ENCODE measurements at places on chromosomes 13 and 19. TPM values are rescaled to one million over a fixed set of nuclear protein-coding genes. Genes with fewer than 3 reads are reported as not detected.

The FCHO1 gene
- total RNA-seq = 38.7 TPM

The CHAMP1 gene
- 46.2 TPM for total RNA-seq

The TMC4 gene
- total RNA-seq = not detected

The CBARP gene
- total RNA-seq = 0.33 TPM

The YJEFN3 gene
- 5.7 TPM for total RNA-seq

The RNF17 gene
- not detected for total RNA-seq

The LIM2 gene
- not detected for total RNA-seq

The WDR87 gene
- total RNA-seq = not detected

DNA sequence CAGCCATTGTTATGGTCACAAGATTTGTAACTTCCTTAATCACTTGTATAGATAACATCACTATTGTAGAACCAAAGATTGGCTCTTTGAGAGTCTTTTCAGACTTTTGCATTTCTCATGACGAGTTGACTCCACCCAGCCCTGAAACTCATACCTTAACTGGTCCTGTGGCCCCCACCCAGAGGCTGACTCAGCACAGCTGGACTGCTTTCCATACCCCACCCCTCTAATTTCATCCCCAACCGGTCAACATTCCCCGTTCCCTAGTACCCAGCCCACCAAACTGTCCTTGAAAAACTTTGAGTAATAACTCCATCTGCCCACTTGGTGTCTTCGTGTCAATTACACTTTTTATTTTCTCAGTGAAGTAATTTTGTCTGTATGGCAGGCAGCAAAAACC is 32.1 kb upstream of the SLITRK1 start:
- no peak for DNase-seq

DNA sequence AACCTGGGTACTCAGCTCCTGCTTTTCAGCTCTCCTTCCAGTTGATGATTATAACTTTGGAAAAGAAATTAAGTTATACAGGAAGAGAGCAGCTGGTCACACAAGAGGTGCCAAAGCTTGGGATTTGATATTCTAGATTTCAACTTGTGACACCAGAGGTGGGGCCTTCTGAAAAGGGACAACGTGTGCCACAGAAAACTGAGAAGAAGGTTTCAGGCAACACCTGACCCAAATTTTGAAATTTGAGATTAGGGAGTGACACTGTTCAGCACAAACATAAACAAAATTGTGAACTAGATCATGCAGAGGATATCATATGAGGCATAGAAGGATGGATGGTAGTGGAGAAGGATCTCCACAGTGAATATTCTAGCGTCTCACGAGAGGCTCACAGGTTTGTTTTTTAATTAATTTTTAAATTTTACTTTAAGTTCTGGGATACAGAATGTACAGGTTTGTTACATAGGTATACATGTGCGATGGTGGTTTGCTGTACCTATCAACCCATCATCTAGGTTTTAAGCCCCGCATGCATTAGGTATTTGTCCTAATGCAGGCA is 379.7 kb downstream of the ENOX1 start:
- DNase-seq = no peak

DNA sequence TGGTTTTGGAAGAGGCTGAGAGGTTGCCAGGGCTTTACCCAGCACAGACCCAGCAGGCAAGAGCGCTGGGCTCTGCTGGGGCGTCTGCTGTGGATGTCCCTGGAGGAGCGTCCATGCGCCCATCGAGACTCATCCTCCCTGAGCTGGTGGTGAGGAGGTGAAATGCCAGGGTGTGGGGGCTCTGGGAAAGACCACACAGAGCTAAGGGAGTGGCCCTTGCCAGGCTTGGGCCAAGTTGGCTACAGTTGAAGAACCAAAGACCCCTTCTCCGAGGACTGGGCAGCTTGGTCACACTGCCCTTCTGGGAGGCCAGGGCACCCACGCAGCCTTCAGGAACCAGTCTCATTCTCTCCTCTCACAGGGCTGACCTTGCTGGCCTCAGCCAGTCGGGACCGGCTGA is 24.6 kb upstream of the OVOL3 start:
- DNase-seq = no peak

DNA sequence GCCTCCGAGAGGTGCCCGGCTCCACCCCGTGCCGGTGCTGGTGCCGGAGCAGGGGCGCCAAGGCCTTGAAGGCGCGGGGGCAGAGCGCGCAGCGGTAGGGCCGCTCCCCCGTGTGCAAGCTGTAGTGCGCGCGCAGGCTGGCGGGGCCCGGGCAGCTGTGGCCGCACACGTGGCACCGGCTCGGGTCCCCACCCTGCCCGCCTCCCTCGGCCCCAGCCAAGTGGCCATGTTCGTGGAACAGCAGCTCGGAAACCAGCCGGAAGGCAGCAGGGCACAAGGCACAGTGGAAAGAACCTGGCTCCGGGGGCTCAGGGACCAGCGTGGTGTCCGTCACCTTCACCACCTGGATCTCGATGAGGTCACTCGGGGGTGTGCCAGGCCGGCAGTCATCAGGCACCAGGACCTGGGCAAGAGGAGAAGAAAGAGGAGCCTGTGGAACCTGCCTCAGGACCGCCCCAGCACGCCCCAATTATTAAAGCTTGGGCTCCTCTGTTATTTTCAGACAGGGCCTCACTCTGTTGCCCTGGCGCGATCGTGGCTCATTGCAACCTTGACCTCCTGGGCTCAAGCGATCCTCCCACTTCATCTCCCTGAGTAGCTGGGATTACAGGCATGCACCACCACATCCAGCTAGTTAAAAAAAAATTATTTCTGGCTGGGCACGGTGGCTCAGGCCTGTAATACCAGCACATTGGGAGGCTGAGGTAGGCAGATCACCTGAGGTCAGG is 2.0 kb downstream of the ZNF784 start:
- DNase-seq = no peak

DNA sequence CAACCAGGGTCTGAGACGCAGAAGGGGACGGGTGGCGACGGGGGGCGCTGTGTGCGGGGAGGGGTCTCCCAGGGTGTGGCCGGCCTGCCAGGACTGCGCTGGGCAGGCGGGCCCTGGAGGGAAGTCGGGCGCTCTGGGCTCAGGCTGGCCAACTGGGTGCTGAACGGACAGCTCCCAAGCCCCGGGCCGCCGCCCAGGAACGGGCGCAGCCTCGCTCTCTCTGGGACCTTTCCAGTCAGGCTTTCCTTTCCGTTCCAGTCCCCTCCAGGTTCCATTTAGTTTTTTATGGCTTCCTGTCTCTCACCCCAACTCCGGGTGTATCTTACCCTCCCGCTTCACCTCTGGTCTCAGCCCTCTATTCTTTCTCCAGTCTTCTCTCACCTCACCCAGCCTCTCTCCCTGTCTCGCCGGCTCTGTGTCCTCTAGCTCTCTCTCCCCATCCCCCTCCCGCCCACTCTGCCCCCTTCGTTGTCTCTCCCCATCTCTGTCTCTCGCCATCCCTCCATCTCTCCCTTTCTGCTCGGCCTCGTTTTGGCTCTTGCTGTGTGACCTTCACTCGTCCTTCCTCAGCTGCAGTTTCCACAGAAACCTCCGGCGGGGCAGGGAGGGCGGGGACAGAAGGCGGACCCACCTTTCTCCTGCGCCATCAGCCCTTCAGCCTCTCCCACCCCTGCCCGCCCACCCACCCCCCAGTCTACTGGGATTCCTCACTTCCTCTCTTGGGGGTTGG is 3.3 kb upstream of the ATP1A3 start:
- peak; percentile 58 for DNase-seq

- peak; percentile 51 for DNase-seq
Observed at GRCh38 chr19:1130771-1131717, 27.2 kb downstream of the GPX4 start.

- peak; percentile 52 for DNase-seq
Observed at GRCh38 chr19:39448271-39448670, 2.9 kb downstream of the SUPT5H start.

- no peak for DNase-seq
Observed at GRCh38 chr13:75426421-75426820, 55.5 kb downstream of the TBC1D4 start.

- peak; percentile 13 for DNase-seq
Observed at GRCh38 chr19:45340899-45341453, 426 bp downstream of the KLC3 start.

DNA sequence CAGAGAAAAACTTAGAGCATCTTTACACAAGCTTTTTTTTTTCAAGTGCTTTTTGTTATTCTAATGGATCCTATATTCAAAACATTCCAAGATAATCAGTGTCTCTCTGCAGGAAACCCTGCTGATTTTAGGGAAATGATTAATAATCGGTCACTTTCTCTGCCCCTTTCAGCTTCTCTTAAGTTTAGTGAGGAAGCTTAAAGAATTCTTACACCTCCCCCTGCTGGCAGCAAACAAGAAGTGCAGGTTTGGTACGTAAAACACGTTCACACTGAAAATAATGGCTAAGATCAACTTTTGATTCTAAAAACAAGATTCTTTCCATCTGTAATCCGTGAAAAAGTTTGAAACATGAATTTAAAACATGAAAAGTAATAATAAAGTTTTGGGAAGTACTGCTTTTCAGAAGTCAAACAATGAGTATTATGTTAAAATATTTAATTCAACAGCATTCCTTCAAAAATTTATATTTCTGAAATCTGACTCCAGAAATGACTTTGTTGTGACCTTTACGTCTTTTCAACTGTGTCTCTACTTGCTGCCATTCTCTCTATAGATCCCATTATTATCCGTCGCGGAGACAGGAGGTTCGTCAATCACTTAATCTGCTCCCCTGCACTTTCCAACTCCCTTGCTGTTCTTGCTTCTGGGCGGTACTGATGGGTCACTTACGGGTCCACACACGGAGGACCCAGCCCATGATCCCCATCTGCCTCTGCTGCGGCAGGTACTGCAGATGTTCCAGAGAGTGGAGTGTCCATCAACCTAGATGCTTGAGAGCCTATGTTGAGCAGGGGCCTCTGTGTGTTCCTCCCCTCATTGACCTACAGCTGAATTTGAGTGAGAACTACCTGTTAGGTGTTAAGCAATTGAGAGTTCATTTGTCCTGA is 203.1 kb upstream of the EDNRB start:
- no peak for DNase-seq

DNA sequence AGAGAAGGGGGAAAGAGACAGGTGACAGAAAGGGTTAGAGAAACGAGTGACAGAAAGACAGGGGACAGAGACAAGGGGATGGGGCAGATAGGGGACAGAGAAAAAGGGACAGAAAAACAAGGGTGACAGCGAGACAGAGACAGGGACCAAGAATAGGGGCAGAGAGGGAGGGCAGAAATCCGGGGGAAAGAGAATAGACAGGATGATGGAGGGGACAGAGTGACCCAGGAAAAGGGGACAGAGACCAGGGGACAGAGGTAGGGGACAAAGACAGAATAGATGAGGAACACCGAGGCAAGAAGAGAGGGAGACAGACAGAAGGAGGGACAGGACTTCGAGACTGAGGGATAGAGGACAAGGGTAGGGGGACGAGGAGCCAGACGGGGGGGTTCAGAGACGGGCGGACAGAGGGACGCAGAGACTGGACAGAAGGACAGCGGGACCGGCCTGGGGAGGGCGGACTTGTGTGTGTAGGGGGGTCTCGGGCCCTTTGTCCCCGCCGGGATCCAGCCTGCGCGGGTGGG is 593 bp downstream of the CADM4 start:
- DNase-seq = no peak

- DNase-seq = no peak
Observed at GRCh38 chr13:99575376-99576120, 74.3 kb downstream of the TM9SF2 start.

- DNase-seq = no peak
Observed at GRCh38 chr13:108985166-108985565, 355.8 kb downstream of the MYO16 start.

DNA sequence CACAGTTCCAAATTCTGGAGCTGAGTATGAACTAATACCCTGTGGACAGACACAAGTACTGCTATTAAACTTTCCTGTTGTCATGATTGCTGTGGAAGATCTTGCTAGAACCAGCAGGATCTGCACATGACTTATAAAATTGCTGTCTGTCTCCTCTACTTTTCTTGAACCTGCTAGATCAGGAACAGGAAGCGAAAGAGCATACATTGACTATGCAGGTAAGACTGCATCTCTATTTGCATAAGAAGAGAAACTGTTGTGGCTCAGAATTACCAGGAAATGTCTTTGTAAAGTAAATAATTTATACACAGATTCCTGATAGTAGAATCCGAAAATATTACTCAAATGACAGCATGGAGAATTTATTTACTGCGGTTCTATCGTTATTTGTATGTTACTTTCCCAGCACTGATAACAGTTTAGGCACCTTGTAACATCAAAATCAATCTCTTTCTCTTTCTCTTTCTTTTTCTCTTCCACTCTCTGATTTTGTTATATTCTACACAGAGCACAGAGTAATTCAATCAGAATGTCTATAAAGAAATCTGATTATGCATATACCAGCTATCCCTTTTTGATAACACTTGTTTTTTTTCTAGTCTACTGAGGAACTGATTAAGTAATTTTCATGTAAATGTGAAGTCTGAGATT is 226.5 kb downstream of the MYO16 start:
- no peak for DNase-seq

DNA sequence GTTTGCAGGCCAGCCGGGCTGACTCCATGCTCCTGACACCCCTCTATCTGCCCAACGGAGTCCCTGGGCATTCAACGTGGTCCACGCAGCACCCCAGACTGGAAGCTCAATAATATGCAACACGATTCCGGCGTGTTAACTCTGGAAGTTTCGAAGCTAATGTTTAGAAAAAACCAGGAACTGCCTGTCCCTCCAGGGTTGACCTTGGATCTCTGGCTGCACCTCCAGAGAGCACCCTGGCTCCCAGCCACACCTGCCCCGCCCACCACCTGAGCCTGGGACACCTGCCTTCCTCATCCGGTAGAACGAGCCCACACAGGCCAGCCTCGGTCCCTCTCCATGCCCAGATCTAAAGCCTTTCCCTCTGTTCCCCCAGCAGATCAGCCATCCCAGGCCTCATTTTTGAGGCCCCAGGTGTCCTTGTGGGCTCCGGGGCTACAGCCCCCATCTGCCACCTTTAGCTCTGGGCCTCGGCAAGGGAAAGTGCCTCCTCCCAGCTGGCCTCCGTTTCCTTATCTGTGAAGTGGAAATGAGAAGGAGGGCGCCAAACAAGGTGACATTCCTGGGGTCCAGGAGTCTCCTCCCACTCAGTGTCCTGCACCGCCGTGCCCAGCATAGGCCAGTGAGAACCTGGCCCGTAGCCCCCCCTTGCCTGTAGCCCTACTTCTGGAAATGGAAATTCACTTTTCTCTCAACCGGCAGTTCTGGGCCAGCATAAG is 38.7 kb downstream of the KLF2 start:
- DNase-seq = no peak

GRCh38 chr13:50668691-50669271 is 174.7 kb downstream of the DLEU7 start:
- DNase-seq = no peak

- no peak for DNase-seq
Observed at GRCh38 chr13:77930430-77930829, 11.8 kb upstream of the EDNRB start.

GRCh38 chr13:73177916-73178565 is 119.2 kb downstream of the KLF5 start:
- DNase-seq = no peak

GRCh38 chr19:22628401-22628800 is 5.7 kb upstream of the ZNF492 start:
- DNase-seq = no peak

DNA sequence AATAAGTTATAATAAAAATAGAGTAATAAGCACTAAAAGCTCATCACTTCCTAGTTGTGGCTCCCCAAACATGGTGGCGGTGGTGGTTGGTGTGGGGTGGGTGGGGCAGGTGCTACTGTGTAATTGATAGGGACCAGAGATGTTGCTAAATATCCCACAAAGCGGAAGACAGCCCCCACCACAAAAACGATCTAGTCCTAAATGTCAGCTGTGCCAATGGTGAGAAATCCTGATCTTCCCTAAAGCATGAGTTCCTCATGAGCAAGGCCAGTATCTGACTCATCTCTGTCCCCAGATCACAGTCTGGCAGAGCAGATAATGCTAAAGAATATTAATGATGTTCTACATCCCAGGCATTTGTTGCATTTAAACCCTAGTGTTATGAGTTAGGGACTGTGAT is 1.9 kb upstream of the EDDM13 start:
- no peak for DNase-seq
